Fibroblast of skin of right quadriceps (primary cell): ENCODE measurements at places on chromosomes 11 and 22.
A peak's percentile ranks its signal among the peaks of the same experiment; 100 is the strongest.

DNA sequence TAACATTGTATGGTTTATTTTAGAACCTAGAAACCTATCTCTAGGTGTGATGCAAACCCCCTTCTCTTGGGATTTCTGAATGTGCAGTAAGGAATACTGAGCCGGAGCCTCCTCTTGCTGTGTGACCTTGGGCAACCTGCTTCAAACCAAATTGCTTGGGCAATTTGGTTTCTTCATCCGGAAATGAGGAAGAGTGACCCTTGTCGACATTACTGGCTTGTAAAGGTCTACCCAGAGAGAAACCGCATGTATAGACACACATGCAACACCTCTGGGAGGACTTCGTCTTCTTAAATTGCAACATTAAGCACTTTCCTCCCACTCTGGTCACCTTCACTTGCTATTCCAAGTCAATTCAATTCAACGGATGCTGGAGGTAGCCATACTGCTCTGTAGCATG lies 19.6 kb upstream of the TP53I11 start:
- DNase-seq, result no peak

GRCh38 chr11:78476066-78476465 lies 58.4 kb upstream of the GAB2 start:
- DNase-seq, result no peak

DNA sequence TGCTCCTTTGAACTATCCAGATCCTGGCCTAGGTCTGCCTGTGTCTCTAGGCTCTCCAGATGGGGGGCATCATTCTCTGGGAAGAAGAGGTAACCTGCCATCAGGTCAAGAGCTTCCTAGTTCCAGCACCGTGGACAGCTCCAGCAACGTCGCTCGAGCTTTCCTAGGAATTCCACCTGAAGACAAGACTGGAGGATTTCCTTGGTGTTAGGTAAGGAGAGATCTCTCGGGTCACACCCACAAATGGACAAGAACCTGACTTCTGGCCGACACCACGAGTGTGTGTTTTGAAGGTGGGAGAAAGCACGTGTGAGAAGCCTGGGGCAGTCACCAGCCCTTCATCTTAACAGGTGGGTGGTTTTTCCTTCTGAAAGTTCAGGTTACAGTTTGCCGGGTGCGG lies 1.2 kb downstream of the PRG3 start:
- peak; percentile 20 for DNase-seq

GRCh38 chr11:581752-582151 lies 5.5 kb downstream of the PHRF1 start:
- no peak for DNase-seq

DNA sequence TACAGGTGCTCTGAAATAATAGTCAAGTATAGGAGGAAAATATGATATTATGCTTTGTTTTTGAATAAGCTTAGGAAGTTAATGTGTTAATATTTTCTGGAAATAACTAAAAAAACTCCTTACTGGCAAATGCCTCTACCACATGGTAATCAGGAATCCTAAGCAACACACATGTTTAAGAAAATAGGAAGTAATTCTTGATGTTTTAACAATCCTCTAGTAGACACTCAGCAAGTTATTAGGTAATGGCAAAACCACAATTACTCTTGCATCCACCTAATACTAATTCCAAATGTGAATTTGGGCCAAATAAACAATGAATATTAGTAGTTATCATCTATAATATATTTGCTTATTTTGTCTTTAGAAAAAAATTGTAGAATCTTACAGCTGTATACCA lies 53.6 kb downstream of the SLC35F2 start:
- no peak for DNase-seq

- no peak for DNase-seq
Measured at GRCh38 chr11:64712430-64713015, 10.5 kb downstream of the NRXN2 start.

DNA sequence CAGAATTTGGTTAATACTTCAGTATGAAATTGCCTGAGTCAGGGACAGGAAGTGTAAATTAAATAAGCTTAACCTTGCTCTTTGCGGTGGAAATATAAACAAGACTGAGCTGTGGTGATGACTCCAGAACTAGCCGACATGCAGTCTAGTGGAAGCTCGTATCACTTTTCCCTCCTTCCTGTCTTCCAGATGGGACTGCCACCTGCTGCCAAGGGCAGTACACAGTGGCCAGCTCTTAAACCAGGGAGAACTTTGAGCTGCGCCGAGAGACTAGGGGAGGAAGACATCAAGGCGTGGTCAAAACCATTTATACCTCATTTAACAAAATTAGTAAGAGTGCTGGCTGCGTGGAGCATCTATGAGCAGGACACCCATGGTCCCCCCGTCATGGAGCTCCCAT lies 31.3 kb upstream of the CTTN start:
- no peak for DNase-seq

GRCh38 chr11:70402685-70403084 lies 4.4 kb downstream of the CTTN start:
- no peak for DNase-seq

- DNase-seq, result no peak
Measured at GRCh38 chr11:112744041-112744440, 217.2 kb upstream of the NCAM1 start.

GRCh38 chr11:78346799-78347198 lies 70.8 kb downstream of the GAB2 start:
- DNase-seq, result no peak

DNA sequence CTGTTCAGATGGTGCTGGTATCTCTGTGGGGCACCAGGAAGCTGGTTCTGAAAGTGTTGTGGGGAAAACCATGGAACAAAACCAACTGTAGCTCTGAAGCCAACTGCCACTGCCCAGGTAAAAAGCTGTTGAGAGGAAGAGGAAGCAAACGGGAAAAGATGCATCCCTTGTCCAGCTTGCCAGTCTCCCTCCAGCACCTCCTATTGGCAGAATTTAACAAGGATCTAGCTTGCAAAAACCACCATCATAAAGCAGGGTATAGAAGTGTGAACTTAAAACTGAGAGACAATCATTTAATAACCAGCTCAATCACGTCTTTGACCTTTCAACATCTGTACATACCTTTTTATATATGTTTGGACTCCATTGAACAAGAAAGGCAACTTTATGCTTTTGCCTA lies 4.5 kb downstream of the PATE1 start:
- no peak for DNase-seq

DNA sequence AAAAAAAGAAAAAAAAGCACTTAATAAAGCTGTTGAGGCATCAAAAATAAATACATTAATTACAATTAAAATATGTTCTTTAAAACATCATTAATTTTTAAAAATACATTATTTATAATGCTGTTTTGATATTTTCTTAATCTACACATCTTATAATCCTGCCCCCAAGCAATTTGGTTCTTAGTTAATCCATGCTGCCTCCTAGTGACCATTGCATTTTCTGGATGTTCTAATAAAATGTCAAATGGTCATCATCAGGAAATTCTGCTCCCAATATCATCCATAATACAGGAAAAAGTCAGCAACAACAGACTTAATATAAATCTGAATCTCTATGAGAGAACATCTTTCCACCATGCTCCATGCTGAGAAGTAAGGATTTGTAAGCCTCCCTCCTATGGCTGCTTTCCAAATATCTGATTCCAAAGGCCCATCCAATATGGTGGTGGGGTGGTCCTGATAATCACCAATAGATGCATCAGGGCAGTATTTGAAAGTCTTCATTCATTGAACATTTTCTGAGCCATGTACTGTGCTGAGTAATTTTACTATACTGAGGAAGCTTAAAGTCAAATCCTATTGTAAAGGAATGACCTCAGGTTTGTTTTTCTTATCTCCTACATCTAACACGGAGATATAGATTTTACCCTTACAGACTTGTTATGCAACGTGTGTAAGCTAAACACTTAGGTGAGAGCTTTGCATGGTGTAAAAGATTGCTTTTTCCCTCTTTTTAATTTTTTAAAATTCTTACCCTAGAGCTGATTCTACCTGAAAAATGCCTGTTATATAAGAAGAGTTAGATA lies 124.7 kb upstream of the BMAL1 start:
- DNase-seq, result peak; percentile 22

GRCh38 chr11:68518191-68518590 lies 57.6 kb downstream of the PPP6R3 start:
- no peak for DNase-seq

DNA sequence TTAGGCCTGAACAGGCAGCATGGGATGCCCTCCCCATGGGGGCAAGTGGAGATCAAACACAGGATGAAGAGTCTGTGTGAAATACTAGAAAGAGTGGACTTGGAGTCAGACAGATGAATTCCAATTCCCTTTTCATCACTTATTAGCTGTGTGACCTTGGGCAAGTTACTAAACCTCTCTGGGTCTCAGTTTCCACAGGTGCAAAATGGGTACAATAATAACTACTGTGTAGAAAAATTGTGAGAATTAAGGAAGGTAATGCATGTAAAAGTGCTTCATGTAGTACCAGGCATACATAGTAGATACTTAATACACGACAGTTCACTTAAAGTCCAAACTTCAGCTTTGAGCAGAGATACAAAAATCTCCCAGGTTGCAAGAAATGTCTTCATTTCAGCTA lies 176.4 kb downstream of the DSCAML1 start:
- no peak for DNase-seq

- DNase-seq, result no peak
Measured at GRCh38 chr11:130359419-130359818, 44.7 kb upstream of the ZBTB44 start.

DNA sequence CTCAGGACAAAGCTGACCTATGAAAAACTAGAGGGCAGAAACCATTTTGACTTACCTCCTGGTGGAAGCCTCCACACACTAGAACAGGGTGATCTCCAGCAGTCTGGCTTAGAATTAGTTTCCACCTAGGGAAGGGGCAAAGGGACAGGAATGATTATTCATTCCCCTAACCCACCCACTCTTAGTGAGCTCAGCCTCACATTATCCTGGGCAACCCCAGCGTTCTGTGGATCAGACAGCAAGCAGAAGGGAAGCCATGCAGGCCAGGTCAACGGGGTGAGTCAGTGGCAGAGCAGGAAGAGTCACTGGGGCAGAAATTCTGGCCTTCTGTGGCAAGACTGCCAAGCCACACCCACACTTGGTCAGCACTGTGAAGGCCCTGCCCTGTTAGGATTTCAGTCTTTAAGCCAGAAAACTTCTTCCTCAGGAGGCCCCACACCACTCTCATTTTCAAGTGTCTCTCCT lies 10.5 kb downstream of the NUMA1 start:
- peak; percentile 53 for DNase-seq
